Cerebellum (tissue), 4 donors: ENCODE measurements at places on chromosomes 13 and 19.

- no peak for DNase-seq
These were observed 118.5 kb downstream of the IRS2 start for GRCh38 chr13:109667807-109668291.

DNA sequence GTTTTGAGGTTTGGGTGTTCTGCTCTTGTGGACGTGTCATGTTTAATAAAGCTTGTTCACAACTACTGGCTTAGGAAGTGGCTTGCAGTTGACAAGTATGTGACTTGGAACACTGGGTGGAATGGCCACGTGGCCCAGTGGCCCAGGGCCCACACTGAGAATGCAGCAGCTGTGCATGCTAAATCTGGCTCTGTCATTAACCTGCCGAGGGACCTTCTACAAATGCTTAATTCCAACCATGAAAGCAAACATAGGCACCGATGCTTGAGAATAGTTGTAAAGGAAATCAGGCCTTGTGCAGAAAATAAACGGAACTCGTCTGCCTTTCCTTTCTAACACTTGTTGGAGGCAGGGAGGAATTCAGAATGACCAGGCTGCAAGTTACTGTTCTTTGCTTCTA, 11.6 kb upstream of the CLDN10 start:
- no peak for DNase-seq

- peak; percentile 54 for DNase-seq
These were observed 74.5 kb upstream of the RAP2A start for GRCh38 chr13:97359181-97360057.

- no peak for DNase-seq
These were observed 57.3 kb downstream of the IFT88 start for GRCh38 chr13:20624213-20624612.

DNA sequence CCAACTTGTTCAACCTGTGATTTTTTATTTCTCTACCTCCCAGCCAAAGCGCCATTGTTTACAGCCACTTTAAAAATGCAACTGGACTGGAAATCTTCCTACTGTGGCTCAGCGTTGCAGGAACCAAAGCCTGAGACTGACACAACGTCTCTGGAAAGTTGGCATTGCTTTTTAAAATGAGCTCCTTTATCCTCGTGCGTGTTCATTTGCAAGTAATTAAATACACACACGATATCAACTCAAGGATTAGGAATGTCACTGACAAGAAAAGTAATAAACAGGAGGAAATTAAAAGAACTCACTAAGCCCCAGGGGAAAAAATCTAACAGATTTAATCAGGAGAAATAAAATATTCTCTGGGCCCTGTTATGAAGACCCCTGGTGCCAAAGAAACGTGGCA, 184.6 kb upstream of the IRS2 start:
- no peak for DNase-seq

DNA sequence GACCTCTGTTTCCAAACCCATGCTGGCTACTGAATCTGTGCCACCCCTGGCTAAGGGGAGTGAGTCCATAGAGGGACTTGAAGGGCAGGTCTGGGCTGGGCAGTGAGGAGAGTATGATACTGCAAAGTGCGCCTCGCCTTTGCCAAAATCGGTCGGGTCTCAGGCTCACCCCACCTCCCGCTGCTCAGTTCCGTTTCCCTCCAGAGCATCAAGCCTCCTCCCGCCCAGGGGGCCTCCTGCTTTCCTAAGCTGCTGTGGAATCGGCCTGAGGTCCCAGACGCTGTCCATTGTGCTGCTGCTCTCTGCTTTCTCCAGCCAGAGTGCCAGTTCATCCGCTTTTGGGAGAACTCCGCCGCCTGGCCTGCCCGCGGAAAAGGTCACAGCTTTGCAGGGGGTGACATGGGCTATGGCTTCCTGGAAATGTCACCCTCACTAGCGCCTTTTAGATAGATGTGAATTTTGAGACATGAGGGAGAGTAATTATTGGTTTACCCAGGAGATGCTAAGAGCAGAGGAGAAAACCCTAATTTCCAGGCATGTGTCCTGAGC, 1418.4 kb downstream of the UQCRFS1 start:
- no peak for DNase-seq

DNA sequence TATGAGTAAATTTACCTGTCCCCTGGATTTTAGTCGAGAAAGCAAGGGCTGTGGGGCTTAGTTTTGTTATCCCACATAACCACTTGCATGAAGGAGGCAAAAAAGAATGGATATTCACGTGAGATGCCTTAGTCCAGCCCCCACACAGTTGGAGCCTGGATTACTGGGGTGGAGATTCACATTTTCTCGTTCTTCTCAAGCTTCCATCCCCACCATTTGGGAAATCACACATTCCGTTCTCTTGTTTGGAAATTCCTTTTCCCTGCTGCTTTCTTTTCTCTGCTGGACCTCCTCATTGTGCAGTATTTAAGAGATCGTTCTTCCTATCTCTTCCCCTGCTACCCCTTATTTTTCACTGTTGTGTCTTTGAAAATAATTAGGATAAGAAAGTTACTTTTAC, 45.1 kb upstream of the FARP1 start:
- DNase-seq = no peak

DNA sequence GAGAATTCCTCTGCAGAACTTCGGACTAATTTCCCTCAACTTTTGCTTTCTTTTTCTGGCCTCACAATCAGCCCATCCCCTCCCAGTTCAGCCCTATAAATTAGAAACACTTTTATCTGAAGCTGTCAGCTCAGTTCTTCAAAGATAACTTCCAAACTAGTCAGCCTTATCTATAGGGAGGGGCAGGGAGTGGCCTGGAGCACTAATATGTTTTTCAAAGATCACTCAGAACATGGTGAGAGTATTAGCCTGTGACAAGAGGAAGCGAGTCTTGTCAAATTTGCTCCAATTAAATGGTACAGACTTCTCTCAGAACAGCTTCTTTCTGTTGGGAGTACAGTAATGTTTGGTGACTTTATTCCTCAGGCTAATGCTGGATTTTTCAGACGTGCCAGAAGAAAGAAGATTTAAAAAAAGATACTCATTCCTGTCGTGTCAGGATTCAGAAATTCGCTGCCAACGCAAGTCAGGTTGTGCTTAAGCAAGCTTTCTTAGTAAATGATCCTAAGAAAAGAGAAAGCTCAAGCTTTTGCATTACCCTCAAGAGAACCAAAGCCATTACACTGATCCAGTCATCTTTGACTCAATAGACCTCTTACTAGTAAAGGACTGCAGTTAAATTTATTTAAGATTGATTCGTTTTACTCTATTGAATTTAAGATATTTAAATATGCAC, 1033.6 kb downstream of the SLITRK5 start:
- no peak for DNase-seq
